Thoracic aorta (tissue), 2 donors: ENCODE measurements at places on chromosomes 7 and 10. TPM values are rescaled to one million over a fixed set of nuclear protein-coding genes. Genes with fewer than 3 reads are reported as not detected.

DNA sequence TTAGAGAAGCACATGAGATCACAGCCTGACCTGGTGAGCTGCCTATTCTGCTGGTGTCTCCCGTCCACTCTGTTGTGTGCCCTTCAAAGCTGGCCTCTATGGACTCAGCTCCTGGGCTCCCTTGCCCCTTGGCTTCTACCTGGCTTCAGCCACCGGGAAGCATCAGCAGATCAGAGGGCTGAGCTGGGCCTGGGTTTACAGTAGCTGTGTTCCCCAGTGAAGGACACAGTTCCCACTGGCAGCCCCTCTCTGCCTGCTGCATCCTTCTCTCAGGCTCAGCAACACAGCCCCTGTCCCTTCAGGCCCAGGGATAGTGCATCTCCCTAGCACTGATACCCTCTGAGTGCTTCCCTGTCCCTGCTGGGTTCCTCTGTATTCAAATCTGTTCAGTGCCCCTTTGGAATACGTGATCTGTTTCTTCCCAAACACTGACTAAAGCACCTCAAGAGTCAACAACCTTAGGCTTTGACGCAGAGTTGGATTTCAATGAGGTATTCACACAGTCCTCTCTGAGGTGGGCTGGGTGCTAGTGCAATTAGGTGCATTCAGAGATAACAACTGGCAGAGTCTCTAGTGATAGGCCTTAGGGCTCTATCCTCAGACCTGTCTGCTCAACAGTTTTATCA lies 109.8 kb downstream of the GRID1 start:
- no peaks in the 10 kb centered on the region for H3K4me1 ChIP-seq
- DNase-seq, result no peak
- H3K27me3 ChIP-seq, result no peaks in the 10 kb centered on the region
- H3K4me3 ChIP-seq, result no peak overlapping the region
- no peak overlapping the region for H3K27ac ChIP-seq
- H3K36me3 ChIP-seq, result no peaks in the 10 kb centered on the region

- H3K27me3 ChIP-seq, result no peaks in the 10 kb centered on the region
- no peak overlapping the region for H3K4me3 ChIP-seq
- H3K27ac ChIP-seq, result no peak overlapping the region
- no peaks in the 10 kb centered on the region for H3K36me3 ChIP-seq
- no peaks in the 10 kb centered on the region for H3K4me1 ChIP-seq
These were observed 338.2 kb upstream of the PRKCQ start for GRCh38 chr10:6918305-6918704.

DNA sequence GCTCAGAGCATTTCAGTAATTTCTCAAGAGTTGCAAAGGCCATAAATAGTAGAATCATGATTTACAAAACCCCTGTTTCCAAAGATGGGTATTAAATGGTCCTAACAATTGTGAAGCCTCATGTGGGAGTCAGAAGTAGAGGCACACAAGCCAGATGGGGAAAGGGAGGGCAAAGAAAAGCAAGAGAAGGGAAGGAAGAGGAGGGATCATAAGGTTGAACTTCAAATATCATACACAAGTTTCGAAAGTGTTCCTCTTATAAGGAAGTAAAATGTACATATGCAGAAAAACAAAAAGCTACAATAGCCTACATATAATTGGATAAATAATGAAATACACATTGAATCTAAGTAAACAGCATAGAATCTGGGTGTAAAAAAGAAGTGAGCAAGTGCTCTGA lies 6.0 kb downstream of the LIPN start:
- no peak overlapping the region for H3K4me3 ChIP-seq
- no peaks in the 10 kb centered on the region for H3K36me3 ChIP-seq
- H3K27me3 ChIP-seq, result no peaks in the 10 kb centered on the region

- peak overlapping the region; percentile 18 for H3K4me3 ChIP-seq
- no peaks in the 10 kb centered on the region for H3K27me3 ChIP-seq
- H3K36me3 ChIP-seq, result no peaks in the 10 kb centered on the region
- peaks cover 52% of the 10 kb centered on the region for H3K4me1 ChIP-seq
- peak overlapping the region; percentile 72 for H3K27ac ChIP-seq
These were observed 5.9 kb upstream of the MAGI2 start for GRCh38 chr7:79459381-79459780.

GRCh38 chr10:114131094-114131493 lies 42.9 kb downstream of the CCDC186 start:
- no peak overlapping the region for H3K4me3 ChIP-seq
- no peak for DNase-seq

DNA sequence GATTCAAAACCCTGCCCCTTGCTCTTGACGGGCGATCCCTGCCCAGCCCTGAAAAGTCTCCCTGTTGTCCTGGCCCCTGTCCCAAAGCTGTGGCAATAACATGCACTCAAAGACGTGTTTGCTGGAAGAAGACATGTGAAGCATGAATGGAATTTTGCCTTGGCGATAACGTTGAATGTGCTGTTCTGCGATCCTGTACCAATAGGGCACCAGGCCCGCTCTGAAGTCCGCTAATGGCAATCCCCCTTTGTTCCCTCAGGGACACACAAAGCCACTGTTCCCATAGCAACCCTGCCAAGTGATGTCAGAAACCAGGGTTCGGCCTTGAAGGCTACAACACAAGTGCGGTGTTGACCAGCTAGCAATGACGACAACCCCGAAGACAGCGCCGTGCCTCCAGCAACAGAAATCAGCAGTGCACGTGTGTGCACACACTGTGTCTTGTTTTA lies 284.6 kb downstream of the KLF6 start:
- peaks cover 27% of the 10 kb centered on the region for H3K4me1 ChIP-seq
- H3K36me3 ChIP-seq, result no peaks in the 10 kb centered on the region
- no peak overlapping the region for H3K27ac ChIP-seq
- H3K4me3 ChIP-seq, result peak overlapping the region; percentile 24
- H3K27me3 ChIP-seq, result no peaks in the 10 kb centered on the region

Gene CALML3
- not detected for total RNA-seq

DNA sequence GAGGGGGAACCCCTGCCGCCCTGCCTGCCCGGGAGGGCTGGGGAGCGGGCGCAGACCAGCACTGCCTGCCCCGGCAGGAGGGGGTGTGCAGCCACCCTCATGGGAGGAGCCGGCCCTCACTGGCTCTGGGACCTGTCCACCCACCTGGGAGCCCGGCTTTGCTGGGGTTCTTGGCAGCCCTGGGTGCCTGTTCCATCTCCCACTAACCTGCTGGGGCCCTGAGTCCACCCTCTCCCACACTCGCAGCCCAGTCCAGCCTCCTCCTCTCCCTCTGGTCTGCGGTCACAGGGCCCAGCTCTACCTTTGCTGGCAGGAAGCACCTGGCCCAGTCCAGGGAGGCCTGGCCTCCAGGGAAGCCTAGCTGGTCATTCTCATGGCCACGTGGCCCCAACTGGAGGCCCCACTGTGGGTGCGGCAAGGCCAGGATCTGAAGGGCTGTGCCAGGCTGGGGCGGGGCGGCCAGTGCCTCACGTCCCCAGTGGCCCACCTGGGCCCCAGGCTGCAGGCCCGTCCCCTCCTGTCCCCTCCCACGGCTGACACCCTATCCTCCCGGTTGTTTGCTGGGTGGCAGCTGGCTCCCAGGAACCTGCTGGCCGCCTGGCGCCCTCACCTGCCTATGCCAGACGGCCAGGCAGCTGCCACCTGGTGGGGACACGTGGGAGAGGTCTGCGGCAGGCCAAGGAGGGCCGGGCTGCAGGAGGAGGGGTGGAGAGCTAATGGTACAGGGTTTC lies at the start of gene TMEM184A:
TMEM184A (minus strand) TSS at position 393 of the 731 bp plus-strand sequence. CDS start 721 bp downstream, outside the sequence.
- peaks cover 4% of the 10 kb centered on the region for H3K4me1 ChIP-seq
- H3K36me3 ChIP-seq, result no peaks in the 10 kb centered on the region
- H3K27ac ChIP-seq, result no peak within 1 kb of the TSS
- no peak within 1 kb of the TSS for H3K4me3 ChIP-seq
- no peak for DNase-seq

- no peak overlapping the region for H3K27ac ChIP-seq
- H3K4me1 ChIP-seq, result no peaks in the 10 kb centered on the region
- H3K36me3 ChIP-seq, result no peaks in the 10 kb centered on the region
- DNase-seq, result no peak
These were observed 58.5 kb downstream of the PHYHIPL start for GRCh38 chr10:59234816-59235429.

GRCh38 chr7:7965301-7965700 lies 3.3 kb upstream of the GLCCI1 start:
- H3K27ac ChIP-seq, result no peak overlapping the region
- no peaks in the 10 kb centered on the region for H3K4me1 ChIP-seq
- no peak for DNase-seq

- no peaks in the 10 kb centered on the region for H3K27me3 ChIP-seq
- DNase-seq, result no peak
These were observed 789 bp downstream of the TCF7L2 start for GRCh38 chr10:112950714-112951358.

GRCh38 chr7:110698576-110698975 lies 392.4 kb upstream of the LRRN3 start:
- H3K4me3 ChIP-seq, result no peak overlapping the region

Gene ELFN1
- total RNA-seq, result 0.85 TPM

DNA sequence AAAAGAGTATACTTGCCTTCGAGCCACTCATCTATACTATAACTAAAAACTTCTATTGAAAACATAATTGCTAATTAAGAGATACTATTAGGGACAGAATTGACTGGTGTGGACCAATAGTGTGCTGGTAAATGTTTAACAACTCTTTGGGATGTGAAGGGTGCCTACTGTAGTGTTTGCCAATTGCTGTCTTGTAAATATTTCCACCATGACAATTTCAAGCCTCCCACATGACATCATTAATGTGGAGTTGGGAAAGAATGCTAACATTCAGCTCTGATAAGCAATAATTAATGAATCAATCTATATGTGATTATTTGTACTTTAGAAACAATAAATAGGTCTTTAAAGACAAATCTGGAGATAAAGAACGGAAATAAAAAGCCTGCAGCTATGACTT lies 136.8 kb downstream of the DGKB start:
- H3K36me3 ChIP-seq, result no peaks in the 10 kb centered on the region
- H3K4me1 ChIP-seq, result no peaks in the 10 kb centered on the region
- no peak overlapping the region for H3K27ac ChIP-seq

GRCh38 chr10:21022821-21023220 lies 125.7 kb upstream of the NEBL start:
- H3K4me1 ChIP-seq, result no peaks in the 10 kb centered on the region
- H3K27me3 ChIP-seq, result no peaks in the 10 kb centered on the region
- no peak overlapping the region for H3K27ac ChIP-seq
- no peaks in the 10 kb centered on the region for H3K36me3 ChIP-seq
